Naive B cell (primary cell): ENCODE measurements at places on chromosomes 7 and 10. TPM values are rescaled to one million over a fixed set of nuclear protein-coding genes. Genes with fewer than 3 reads are reported as not detected.

DNA sequence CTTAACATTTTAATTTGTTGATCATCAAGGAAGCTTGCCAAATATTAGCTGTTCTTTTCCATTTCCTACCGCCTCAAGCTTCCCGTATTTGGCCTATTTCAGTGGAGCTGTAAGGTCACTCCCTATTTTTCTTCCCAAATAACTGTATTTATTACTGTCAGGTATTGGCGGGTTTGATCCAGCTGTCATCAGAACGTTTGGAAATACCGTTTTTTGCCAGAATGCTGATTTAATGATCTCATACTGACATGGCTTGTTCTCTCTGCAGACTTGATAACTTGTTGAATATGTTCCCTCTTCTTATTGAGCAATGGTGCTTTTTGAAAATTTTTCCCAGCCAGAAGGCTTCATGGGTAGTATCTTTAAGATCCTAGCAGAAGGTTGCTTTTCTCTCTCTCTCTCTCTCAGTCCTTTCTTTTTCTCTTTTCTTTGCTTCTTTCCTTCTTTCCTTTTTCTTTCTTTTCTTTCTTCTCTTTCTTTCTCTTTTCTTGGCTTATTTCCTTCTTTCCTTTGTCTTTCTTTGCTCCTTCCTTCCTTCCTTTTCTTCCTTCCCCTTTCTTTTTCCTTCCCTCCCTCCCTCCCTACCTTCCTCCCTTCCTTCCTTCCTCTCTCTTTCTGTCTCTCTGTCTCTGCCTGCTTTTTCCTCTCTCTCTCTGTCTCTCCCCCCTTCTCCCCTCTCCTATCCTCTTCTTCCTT lies 42.1 kb downstream of the CUX1 start:
- peaks cover 52% of the 10 kb centered on the region for H3K4me1 ChIP-seq
- H3K36me3 ChIP-seq: no peaks in the 10 kb centered on the region
- H3K4me3 ChIP-seq: no peak overlapping the region
- no peaks in the 10 kb centered on the region for H3K27me3 ChIP-seq

DNA sequence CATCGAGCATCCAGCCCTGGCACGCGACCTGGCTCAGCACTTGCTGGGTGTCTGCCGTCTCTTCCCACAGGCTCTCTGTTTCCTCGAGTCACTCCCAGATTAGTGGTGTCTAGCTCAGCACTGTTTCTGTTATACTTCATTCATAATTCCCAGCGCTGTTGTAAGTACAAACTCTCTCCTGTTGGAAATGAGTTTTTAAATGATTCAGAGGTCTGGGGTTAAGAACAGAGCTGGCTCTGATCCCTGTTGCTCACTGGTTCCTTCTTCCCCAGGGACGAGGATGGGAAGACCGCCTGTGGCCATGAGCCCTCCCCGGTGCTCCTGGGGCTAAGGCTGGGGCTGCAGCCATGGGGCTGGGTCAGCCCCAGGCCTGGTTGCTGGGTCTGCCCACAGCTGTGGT lies 17.3 kb upstream of the C10orf95 start:
- no peaks in the 10 kb centered on the region for H3K27me3 ChIP-seq
- H3K27ac ChIP-seq: no peak overlapping the region
- no peaks in the 10 kb centered on the region for H3K36me3 ChIP-seq
- DNase-seq: no peak
- H3K4me1 ChIP-seq: peaks cover 3% of the 10 kb centered on the region

The CXCL12 gene
- polyA plus RNA-seq: not detected

GRCh38 chr10:34190580-34190979 lies 624.5 kb downstream of the PARD3 start:
- no peak for DNase-seq

- H3K4me1 ChIP-seq: no peaks in the 10 kb centered on the region
- no peaks in the 10 kb centered on the region for H3K36me3 ChIP-seq
- no peak overlapping the region for H3K27ac ChIP-seq
Observed at GRCh38 chr7:46080595-46081159, 159.6 kb upstream of the IGFBP3 start.

DNA sequence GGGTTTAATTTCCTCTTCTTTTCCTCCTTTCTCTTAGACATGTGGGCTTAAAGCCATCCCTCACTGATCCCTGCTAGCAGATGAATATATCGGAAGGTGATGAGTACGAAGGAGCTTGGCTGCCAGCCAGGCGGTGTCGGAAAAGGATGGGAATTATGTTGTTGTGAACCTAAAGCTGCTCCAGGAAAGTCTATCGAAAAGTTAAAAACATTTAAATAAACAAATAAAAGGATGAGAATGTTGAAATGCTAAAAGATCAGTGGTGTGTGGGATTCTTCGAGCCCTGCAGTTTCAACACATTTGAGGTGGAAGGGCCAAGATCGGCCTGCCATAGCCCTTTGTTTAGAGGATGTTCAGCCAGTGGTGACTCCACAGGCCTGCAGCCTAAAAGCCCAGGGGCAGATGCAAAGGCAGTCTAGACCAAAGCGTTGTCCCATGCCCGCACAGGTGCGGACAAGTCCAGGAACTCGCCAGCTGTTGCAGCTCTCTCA lies 107.9 kb downstream of the JCAD start:
- H3K27me3 ChIP-seq: no peaks in the 10 kb centered on the region
- DNase-seq: no peak
- no peaks in the 10 kb centered on the region for H3K36me3 ChIP-seq
- H3K4me1 ChIP-seq: no peaks in the 10 kb centered on the region
- H3K27ac ChIP-seq: no peak overlapping the region
- H3K4me3 ChIP-seq: no peak overlapping the region

The NRCAM gene
- 0.31 TPM for polyA plus RNA-seq

GRCh38 chr10:96507044-96507443 lies 6.7 kb downstream of the TLL2 start:
- no peaks in the 10 kb centered on the region for H3K36me3 ChIP-seq
- H3K27me3 ChIP-seq: peaks cover 14% of the 10 kb centered on the region
- no peak for DNase-seq
- peaks cover 1% of the 10 kb centered on the region for H3K4me1 ChIP-seq
- no peak overlapping the region for H3K27ac ChIP-seq

The SNCG gene
- polyA plus RNA-seq: not detected

The PTF1A gene
- polyA plus RNA-seq: not detected

- peak overlapping the region; percentile 95 for H3K4me3 ChIP-seq
- peak; percentile 65 for DNase-seq
- H3K27me3 ChIP-seq: no peaks in the 10 kb centered on the region
- no peak overlapping the region for H3K27ac ChIP-seq
Observed at GRCh38 chr7:157339777-157340677, 3.2 kb downstream of the DNAJB6 start.

The ASZ1 gene
- polyA plus RNA-seq: not detected

The SEC61A2 gene
- 2.2 TPM for polyA plus RNA-seq

DNA sequence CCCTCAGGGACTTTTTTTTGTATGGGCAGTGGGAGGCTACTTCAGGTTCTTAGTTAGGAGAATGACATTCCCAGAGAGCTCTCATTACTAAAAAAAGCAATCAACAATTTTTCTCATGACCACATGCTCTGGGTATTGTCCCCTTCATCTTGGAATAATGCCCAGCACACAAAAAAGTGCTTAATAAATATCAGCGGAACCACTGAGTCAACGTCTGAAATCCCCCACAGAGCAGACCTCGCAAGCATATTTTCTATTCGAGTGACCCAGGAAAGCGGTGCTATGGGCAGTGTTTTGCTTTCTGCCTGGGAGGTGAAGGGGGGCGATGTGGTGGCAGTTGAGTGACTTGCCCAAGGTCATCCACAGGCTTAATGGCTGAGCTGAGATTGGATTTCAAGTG lies 493.4 kb upstream of the ZMIZ1 start:
- no peaks in the 10 kb centered on the region for H3K36me3 ChIP-seq
- DNase-seq: no peak
- no peak overlapping the region for H3K4me3 ChIP-seq
- H3K27ac ChIP-seq: no peak overlapping the region
- peaks cover 4% of the 10 kb centered on the region for H3K4me1 ChIP-seq
- peaks cover 11% of the 10 kb centered on the region for H3K27me3 ChIP-seq

The MTG1 gene
- polyA plus RNA-seq: 70.9 TPM

The TAS2R41 gene
- not detected for polyA plus RNA-seq

The NPFFR1 gene
- not detected for polyA plus RNA-seq

The LIPN gene
- not detected for polyA plus RNA-seq

The IDI2 gene
- polyA plus RNA-seq: not detected

GRCh38 chr10:14906765-14907164 lies 28.1 kb downstream of the SUV39H2 start:
- H3K4me3 ChIP-seq: no peak overlapping the region
- peak overlapping the region; percentile 38 for H3K27ac ChIP-seq
- no peaks in the 10 kb centered on the region for H3K27me3 ChIP-seq
- no peak for DNase-seq
- H3K36me3 ChIP-seq: peaks cover 28% of the 10 kb centered on the region
- peaks cover 10% of the 10 kb centered on the region for H3K4me1 ChIP-seq
